ENCODE measurements at places on chromosomes 12 and 14. TPM values are rescaled to one million over a fixed set of nuclear protein-coding genes. Genes with fewer than 3 reads are reported as not detected.

Gene IFNG
- 43.6 TPM for total RNA-seq

Gene LMO3
- not detected for total RNA-seq

- H3K27ac ChIP-seq, result no peak overlapping the region
- H3K4me3 ChIP-seq, result no peak overlapping the region
- no peaks in the 10 kb centered on the region for H3K36me3 ChIP-seq
- H3K4me1 ChIP-seq, result no peaks in the 10 kb centered on the region
Measured at GRCh38 chr12:87227162-87227561, 802.0 kb downstream of the C12orf50 start.

DNA sequence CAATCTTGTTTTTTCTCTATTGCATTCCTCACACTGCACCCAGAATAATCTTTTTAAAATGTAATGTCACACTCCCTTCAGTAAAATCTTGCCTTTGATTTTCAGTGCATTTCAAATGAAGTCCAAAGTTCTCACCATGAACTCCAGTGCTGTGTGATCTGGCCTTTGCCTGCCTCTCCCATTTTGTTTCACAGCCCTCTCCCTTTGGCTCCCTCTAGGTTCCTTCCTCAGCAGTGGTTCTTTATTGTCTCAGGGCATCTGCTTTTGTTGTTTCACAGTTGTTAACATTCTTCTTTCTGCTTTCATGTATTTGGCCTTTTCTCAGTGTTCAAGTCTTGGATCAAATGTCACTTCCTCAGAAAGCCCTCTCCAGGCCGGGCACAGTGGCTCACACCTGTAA lies 84.5 kb upstream of the AMN1 start:
- no peak for DNase-seq
- no peaks in the 10 kb centered on the region for H3K27me3 ChIP-seq
- peaks cover 16% of the 10 kb centered on the region for H3K4me1 ChIP-seq
- no peak overlapping the region for H3K4me3 ChIP-seq
- H3K36me3 ChIP-seq, result no peaks in the 10 kb centered on the region

DNA sequence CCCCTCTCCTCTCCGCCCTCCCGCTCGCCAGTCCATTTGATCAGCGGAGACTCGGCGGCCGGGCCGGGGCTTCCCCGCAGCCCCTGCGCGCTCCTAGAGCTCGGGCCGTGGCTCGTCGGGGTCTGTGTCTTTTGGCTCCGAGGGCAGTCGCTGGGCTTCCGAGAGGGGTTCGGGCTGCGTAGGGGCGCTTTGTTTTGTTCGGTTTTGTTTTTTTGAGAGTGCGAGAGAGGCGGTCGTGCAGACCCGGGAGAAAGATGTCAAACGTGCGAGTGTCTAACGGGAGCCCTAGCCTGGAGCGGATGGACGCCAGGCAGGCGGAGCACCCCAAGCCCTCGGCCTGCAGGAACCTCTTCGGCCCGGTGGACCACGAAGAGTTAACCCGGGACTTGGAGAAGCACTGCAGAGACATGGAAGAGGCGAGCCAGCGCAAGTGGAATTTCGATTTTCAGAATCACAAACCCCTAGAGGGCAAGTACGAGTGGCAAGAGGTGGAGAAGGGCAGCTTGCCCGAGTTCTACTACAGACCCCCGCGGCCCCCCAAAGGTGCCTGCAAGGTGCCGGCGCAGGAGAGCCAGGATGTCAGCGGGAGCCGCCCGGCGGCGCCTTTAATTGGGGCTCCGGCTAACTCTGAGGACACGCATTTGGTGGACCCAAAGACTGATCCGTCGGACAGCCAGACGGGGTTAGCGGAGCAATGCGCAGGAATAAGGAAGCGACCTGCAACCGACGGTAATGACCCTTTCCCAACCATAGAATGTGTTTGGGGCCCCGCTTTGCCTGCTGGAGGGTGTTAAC lies 615 bp downstream of the CDKN1B start:
- peaks cover 52% of the 10 kb centered on the region for H3K36me3 ChIP-seq
- H3K27ac ChIP-seq, result peak overlapping the region; percentile 98
- H3K4me1 ChIP-seq, result peaks cover 43% of the 10 kb centered on the region
- no peaks in the 10 kb centered on the region for H3K27me3 ChIP-seq
- H3K4me3 ChIP-seq, result peak overlapping the region; percentile 86

GRCh38 chr14:68658029-68658509 lies 134.8 kb downstream of the ZFP36L1 start:
- no peaks in the 10 kb centered on the region for H3K27me3 ChIP-seq
- H3K4me1 ChIP-seq, result peaks cover 30% of the 10 kb centered on the region
- H3K27ac ChIP-seq, result no peak overlapping the region
- DNase-seq, result no peak
